ENCODE measurements at places on chromosomes 12 and 14.

- DNase-seq, result no peak
Measured at GRCh38 chr12:94513527-94513926, 53.9 kb upstream of the CEP83 start.

DNA sequence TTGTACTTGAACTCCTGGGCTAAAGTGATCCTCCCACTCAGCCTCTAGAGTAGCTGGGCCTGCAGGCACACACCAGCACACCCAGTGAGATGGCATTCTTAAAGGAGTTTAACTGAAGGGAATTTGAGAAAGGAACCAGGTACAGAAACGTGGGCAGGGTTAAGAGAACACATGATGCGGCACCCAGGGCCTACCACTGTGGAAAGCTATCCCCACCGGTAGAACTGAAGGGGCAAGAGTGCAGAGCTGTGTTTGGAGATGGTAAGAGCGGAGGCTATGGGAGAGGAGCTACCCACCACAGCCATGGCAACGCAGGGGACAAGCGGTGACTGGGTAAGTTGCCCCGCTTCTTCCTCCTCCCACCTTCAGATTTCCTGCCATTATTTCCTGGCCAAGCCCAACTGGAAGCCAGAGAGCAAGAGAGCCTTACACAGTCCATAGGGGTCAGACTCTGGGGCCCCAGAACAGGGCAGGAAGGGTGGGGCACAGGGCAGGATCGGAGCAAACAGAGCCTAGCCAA lies 46.5 kb downstream of the SOCS2 start:
- no peak for DNase-seq

DNA sequence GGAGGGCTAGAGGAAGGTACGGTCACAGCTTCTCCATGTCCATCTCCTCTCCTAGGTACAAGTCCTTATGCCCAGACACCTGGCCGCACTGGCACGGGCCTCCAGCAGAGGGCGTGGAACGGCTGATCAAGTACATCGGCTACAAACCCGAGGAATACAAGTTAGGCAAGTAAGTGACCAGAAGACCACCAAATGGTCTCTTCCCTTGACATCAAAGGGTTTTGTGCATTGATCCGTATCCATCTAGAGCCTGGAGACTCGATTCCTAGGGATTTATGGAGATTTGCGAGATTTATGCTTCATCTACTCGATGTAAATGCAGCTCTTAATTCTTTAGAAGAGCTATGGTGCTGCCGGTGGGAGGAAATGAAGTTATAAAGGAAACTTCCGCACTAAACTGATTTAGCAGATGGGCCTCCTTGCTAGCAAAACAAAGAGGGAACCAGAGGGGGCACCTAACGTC lies 44.2 kb downstream of the KCTD10 start:
- DNase-seq, result peak; percentile 55

- no peak for DNase-seq
Measured at GRCh38 chr12:105506678-105507310, 176.3 kb downstream of the C12orf75 start.

- no peak for DNase-seq
Measured at GRCh38 chr12:8549381-8549780, 8.7 kb upstream of the CLEC4E start.

DNA sequence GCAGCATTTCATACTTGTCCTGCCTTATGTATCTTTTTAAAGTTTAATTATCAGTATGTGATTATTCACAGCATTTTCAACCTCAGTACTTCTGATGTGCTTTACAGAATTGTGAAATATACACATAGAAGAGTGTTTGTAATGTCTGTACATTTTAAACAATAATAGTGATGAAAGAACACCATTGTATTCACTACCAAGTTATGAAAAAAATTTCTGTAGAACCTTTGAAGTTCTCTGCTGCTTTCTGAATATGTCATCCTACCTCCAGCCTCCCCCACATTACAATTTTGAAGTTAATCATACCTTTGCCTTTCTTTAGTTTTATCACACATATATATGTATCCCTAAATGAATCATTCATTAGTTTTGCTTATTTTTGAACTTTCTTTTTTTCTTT lies 24.8 kb downstream of the FRMD6 start:
- no peak for DNase-seq

GRCh38 chr14:68741477-68741791 lies 51.4 kb downstream of the ZFP36L1 start:
- no peak for DNase-seq

DNA sequence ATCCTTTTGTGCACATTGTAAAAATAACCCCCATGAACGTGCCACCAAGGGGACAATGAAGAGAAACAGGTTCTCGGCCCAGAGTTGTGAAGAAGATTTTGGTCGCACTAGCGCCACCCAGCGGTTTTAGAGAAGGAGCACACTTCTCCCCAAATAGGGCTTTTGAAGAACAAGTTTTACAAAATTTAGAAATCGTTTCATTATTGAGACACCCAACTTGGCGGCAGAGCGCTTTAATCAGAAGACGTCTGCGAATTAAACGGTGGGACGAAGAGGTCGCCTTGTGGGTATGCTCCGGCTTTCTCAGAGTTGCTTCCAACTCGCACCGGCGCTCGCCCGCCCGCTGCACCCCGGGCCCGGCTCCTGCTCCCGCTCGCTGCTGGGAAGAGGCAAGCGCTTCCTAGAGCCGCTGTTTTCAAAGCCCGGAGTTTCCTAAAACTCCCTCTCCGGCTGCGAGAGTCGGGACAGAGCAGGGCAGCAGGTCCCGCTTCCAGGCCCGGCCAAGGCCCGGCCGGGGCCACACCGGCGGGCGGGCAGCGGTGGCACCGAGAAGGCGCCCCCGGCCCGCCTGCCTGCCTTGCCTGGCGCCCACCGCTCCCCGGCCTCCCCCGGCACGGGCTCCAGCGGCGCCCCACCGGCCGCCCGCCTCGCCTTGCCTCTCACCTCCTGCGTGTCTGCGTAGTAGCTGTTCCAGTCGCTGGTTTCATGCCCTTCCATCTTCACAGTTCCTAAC lies 645 bp downstream of the FOXA1 start:
- peak; percentile 94 for DNase-seq

DNA sequence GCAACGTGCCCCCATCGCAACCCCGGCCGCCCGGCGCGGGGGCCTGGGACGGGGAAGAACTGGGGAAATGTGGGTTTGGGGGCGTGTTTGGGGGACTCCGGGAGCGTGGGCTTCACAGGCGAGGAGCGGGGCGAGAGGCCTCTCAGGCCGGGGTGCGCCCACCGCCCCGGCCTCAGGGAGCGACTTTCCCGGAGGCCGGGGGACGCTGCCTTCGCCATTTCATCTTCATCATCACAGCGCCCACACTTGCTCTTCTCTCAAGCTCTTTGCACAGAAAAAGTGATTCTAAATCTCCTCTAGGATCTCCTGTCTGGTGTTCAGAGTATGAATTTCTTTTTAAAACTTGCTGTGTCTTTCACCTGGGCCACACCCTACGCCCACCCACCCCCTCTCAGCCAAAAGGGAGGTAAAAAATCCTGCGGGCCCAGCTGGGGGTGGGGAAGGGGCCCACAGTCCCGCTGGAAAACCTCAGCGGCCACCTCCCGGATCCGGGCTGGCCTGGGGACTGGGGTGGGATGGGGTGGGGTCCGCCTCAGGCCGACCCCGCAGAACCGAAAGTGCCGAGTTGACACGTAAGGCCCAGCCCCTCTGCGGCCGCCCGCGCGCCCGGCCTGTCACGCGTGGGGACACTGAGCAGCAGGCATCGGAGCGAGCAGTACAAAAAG lies 7.4 kb downstream of the CDKN1B start:
- peak; percentile 28 for DNase-seq

- DNase-seq, result no peak
Measured at GRCh38 chr12:103986829-103987228, 21.2 kb downstream of the TDG start.

Measured in NCI-H526 (cell line).